Nephron progenitor cell (in vitro differentiated cells): ENCODE measurements at places on chromosomes 1 and 21.

- no peak for DNase-seq
Measured at GRCh38 chr1:203503836-203504235, 9.9 kb downstream of the OPTC start.

DNA sequence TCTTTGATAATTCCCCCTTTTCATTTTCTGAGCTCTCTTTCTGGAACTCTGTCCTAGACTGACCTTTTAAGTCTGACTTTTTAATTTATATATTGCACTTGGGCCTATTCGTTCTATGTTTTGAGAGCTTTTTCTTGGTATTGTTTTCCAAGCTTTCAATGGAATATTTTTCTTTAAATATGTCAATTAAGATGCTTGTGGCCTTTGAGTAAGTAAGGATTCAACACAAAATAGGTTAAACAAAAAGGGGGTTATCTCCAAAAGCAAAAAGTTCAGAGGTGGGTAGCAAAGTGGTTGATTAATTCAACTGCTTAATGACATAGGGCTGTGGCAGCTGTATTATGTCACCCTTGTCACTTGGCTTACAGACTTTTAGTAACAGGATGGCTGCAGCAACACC lies 315.9 kb downstream of the LMX1A start:
- no peak for DNase-seq

GRCh38 chr1:3712573-3713535 lies 39.4 kb upstream of the CCDC27 start:
- no peak for DNase-seq

DNA sequence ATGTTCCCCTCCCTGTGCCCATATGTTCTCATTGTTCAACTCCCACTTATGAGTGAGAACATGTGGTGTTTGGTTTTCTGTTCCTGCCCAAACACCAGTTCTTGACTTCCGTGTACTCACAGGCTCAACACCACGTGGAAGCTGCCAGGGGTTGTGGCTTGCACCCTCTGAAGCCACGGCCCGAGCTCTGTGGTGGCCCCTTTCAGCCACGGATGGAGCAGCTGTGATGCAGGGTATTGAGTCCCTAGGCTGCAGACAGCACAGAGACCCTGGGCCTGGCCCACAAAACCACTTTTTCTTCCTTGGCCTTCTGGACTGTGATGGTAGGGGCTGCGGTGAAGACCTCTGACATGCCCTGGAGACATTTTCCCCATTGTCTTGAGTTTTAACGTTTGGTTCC lies 111.6 kb downstream of the SYT14 start:
- no peak for DNase-seq

DNA sequence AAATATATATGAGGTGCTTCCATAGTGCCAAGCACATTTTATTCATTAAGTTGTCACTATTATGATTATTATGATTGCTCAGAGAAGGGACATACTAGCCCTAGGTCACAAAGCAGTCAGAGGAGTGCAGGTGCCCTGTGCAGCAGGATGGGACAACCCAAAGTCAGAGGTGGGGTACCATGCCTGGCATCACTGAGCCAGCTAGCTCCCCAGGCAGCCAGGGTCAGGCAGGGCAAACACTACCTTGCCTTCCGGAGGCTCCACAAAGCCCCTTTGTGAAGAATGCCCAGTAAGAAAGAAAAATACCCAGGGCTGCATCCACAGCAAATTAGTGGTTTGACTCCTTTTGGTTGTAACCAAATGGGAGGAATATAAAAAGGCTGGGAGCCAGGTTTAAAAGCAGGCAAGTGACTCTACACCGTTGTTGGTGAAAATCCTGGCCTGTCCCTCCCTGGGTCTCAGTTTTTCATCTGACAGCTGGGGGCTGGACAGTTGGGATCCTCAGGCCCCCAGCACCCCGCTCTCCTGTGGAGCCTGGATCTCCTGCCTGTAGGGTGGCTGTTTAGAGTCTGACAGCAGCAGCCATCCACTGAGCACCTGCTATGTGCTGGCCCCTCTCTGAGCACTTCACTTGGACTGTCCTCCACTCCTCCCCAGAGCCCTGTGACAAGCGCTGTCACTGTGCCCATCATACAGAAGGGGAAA lies 98.8 kb downstream of the GLIS1 start:
- no peak for DNase-seq

GRCh38 chr1:91529856-91530255 lies 29.2 kb downstream of the CDC7 start:
- DNase-seq: no peak

GRCh38 chr1:230588323-230588746 lies 53.9 kb upstream of the COG2 start:
- DNase-seq: no peak

DNA sequence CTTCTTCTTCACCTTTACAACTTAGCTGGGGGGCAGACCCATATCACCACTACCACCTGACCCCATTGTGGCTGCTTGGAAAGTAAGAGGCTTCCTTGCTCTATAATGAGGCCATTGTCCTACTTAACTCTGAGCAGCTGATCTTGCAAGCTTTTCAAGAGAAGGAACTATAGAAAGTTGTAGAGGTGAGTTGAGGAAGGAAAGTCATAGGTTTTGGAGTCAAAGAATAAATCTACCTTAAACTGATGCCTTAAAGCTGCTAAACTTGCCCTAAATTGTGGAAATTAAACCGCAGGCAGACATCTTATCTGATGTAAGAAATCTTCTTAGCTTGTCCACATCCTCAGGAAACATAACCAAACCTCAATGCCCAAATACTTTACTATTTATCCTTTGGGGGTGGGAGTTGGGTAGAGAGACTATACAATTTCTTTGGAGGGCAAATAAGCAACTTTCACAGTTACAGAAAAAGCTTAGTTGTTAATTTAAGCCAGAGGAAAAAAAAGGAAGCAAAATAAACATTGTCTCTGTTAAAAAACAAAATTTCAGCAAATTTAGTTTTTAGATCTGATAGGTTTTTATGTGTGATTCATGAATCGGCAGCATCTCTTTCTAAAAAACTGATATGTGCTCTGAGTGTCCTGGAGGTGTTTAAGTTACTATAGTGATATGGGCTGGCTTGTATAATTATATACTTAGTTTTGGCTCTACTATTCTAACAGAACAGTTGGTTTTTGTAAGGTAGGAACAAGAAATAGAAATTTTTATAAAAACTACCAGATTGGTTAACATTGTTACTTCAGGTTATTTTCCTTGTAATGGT lies 4.7 kb downstream of the IL23R start:
- DNase-seq: no peak

- DNase-seq: no peak
Measured at GRCh38 chr1:21530368-21531016, 21.3 kb downstream of the ALPL start.

- DNase-seq: no peak
Measured at GRCh38 chr21:25977068-25977611, 193.4 kb downstream of the APP start.

GRCh38 chr1:169175461-169175860 lies 69.0 kb downstream of the ATP1B1 start:
- DNase-seq: no peak

- no peak for DNase-seq
Measured at GRCh38 chr1:162040001-162040400, 16.3 kb upstream of the OLFML2B start.

- no peak for DNase-seq
Measured at GRCh38 chr1:44059664-44060355, 28.5 kb upstream of the SLC6A9 start.

GRCh38 chr1:99763956-99764355 lies 2.5 kb downstream of the FRRS1 start:
- DNase-seq: no peak

- no peak for DNase-seq
Measured at GRCh38 chr1:215631489-215631888, 64.4 kb downstream of the KCTD3 start.

- DNase-seq: no peak
Measured at GRCh38 chr21:16572032-16572431, 842.2 kb downstream of the USP25 start.

DNA sequence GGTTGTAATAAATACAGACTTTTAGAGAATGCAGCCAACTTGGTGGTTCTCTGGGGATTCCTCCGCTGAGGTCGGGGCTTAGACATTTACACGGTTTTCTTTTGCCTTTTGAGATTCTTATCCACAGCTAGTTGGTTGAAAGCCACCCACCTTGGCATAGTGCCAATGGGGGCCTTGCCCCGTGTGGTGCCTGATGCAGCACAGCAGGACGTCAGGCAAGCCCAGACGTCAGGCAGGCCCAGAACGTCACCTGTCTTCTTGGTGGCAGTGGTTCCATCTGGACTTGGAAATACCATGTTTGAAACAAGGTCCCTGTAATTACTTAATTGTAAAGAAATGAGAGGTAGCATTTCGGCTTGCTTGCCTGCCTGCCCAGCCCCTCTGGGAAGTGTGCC lies 78.5 kb downstream of the GALNT2 start:
- DNase-seq: no peak

GRCh38 chr1:207025146-207025880 lies 7.2 kb downstream of the C1orf116 start:
- DNase-seq: no peak

DNA sequence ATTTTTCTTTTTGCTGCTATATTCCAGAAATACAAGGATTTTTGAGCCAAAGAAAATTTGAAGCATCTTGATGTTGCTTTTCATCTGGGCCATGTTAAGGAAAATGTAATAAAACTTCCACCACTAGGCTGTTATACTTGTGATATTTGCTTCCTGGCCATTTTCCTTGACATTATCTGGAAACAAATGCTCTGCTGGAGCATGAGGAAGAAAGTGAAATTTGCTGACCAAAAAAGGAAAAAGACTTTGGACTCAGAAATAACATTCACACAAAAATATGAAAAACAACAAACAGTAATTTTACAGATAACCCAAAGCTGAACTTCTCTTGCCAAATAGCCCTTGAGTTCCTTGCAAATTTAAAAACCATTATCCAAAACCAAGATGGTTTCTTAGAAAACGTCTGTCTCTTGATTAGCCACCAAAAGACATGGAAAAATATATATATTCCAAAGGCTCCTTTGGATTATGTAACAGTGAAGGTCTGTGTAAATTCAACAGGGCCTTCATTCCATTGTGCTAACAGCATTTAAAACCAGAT lies 344.5 kb downstream of the LMX1A start:
- no peak for DNase-seq

- DNase-seq: no peak
Measured at GRCh38 chr21:44058652-44058964, 46.5 kb downstream of the TRAPPC10 start.

DNA sequence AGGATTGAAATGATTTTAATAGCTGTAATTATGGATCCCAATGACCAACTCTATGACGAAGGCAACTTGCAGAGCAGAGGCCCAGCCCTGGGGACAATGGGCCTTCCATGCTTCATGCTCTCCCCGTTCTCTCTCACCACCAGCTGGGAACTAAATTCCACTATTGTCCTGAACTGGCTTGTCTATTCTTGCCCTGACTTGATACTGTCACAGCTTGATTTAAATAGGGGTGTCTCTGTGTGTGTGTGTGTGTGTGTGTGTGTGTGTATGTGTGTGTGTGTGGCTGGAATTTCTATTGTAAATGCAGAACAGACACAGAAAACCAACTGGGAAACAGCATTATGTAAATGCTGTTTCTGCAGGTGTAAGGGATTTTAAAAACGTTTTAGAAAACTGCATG lies 57.0 kb downstream of the SLC22A15 start:
- DNase-seq: no peak

- DNase-seq: no peak
Measured at GRCh38 chr1:5911871-5912271, 80.4 kb downstream of the NPHP4 start.

- no peak for DNase-seq
Measured at GRCh38 chr1:12728391-12728790, 12.5 kb downstream of the AADACL3 start.

GRCh38 chr1:224799083-224799482 lies 130.4 kb upstream of the DNAH14 start:
- no peak for DNase-seq

GRCh38 chr1:108852221-108852975 lies 4.5 kb downstream of the AKNAD1 start:
- no peak for DNase-seq

- DNase-seq: no peak
Measured at GRCh38 chr1:244395965-244396364, 55.7 kb downstream of the ADSS2 start.

GRCh38 chr1:100959502-100960060 lies 63.7 kb downstream of the SLC30A7 start:
- DNase-seq: no peak

DNA sequence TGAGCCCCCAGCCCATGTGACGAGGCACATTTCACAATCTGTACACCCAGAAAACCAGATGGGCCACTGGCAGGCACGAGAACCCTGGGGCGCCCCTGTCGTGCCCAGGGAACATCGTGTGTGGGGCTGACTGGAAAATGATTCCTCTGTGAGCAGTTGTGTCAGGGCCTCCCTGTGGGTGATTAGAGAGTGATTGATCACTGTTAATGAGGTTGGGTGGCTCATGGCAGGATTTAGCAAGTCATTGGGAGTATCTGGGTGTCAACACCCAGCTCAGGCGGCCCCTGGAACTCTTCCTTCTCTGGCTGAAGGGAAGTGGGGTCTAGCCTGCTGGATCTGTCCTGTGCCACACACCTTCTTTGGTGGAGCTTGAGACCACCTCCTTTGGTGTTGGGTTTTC lies 5.7 kb downstream of the GRHL3 start:
- DNase-seq: no peak

GRCh38 chr1:41862384-41863221 lies 56.1 kb downstream of the HIVEP3 start:
- no peak for DNase-seq

- no peak for DNase-seq
Measured at GRCh38 chr21:37513383-37513782, 146.8 kb downstream of the DYRK1A start.

- DNase-seq: no peak
Measured at GRCh38 chr1:26119892-26120608, 8.4 kb downstream of the PDIK1L start.

DNA sequence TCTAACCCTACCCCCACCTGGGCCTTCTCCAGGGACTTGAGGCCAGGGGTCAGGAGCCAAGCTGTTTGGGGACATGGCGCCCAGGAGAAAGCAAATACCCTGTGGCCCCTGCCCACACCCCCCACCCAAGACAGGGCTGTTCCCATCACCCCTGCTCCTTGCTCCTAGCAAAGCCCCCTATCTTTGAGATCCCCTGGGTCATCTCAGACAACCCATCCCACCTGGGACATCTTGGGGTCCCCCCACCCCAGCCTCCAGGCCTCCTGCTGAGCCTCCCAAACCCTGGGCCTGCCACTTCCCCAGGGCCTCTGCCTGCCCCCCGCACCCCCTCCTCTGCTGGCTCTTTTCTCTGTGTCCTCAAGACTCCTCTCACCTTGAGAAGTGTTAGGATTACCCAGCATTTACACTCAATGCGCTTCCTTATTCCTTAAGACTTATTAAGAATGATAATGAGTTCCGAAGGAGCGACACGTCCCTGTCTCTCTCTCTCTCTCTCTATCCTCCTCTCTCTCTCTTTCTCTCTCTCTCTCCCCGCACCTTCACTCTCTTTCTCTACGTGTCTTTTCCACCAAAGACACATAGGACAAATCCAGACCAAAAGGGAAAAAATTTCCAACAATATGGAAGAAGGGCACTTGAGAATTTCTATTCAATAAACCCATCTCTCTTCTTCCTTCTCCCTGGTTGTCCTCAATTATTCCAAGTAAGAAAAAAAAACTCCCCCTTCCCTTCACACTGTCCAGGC lies 7.2 kb downstream of the CASZ1 start:
- DNase-seq: no peak

- no peak for DNase-seq
Measured at GRCh38 chr1:81179242-81179641, 621.5 kb upstream of the ADGRL2 start.
